ENCODE measurements at places on chromosomes 16 and 17.

GRCh38 chr17:538181-538973 lies 176.3 kb downstream of the VPS53 start:
- no peak for DNase-seq

- DNase-seq, result no peak
Measured at GRCh38 chr17:50129728-50130558, at the start of gene SAMD14. Gene SAMD14, minus strand, starts transcription at chr17:50130160. Its CDS starts 5,201 bp downstream, at chr17:50124959.

GRCh38 chr17:44324571-44325275 lies at the start of gene SLC25A39:
Gene SLC25A39, minus strand, starts transcription at chr17:44324823. Its CDS starts 1,261 bp downstream, at chr17:44323562.
- DNase-seq, result peak; percentile 93

GRCh38 chr17:50021681-50022370 lies 26.8 kb upstream of the DLX3 start:
- DNase-seq, result no peak

DNA sequence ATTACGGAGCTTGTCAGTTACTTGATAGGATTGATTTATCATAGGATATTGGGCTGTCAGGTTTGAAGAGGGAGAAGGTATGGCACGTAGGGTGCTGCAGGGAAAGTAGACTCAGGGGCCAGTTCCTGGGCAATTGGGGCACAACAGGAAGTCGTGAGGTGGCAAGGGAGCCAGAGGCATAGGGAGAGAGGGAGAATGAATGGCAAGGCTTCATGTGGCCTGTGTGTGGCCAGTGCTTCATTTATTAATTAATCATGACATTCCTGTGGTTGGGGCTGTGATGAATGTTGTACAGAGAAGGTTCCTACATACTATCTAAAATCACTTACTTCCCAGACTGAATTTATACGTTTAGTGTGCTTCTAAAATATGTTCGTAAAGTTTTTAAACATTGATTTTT lies 19.3 kb downstream of the MFSD11 start:
- no peak for DNase-seq

GRCh38 chr17:17235212-17236174 lies 1.5 kb downstream of the FLCN start:
- DNase-seq, result no peak

- peak; percentile 20 for DNase-seq
Measured at GRCh38 chr17:81867170-81867990, 3.8 kb downstream of the ARHGDIA start.

DNA sequence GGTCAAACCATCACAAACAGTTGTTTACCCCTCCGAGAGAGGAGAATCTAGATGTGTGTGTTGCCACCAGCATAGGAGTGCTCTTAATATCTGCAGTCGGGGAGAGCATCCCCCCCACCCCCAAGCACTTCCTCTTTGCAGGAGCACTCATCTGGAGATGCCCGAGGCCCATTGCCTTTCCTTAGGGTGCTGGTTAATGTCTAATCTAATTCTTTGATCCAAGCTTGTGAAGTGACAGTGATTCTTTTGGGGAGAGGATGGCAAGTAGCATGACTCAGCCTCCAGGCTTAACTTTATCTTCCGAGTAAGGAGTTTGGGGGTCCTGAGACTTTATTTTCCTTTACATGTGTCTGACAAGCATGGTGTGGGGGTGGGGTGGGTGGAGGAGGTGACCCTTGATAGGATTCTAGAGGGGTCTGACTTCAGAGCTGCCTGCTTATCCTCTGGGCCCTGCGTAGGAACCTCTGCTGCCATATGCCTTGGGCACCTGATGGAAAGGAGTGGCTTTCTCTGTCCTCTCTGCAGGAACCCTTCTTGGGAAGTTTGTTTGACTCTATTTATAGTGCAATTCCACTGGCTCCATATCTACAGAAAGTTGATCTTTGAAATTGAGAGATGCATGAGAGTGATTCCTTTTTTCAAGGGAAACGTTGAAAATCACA lies 207.1 kb downstream of the SPECC1 start:
- no peak for DNase-seq

GRCh38 chr16:8554881-8555280 lies 35.4 kb downstream of the TMEM114 start:
- no peak for DNase-seq

- DNase-seq, result no peak
Measured at GRCh38 chr17:77535892-77536291, 395.1 kb downstream of the SEC14L1 start.

DNA sequence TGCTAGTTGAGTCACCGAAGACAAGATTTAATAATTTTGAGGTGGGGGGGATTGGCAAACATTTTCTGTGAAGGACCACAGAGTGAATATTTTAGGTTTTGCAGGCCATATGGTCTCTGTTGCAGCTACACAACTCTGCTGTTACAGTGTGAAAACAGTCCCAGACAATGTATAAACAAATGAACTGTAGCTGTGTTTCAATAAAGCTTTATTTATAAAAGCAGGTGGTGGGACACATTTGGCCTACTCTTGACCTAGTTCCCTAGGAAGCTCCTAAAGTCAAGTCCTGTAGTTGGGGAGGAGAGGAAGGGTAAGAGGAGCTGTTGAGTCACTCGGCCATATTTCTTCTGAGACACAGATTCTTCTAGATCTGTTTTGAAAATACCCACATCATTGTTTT lies 92.3 kb downstream of the SDR42E1 start:
- DNase-seq, result no peak

DNA sequence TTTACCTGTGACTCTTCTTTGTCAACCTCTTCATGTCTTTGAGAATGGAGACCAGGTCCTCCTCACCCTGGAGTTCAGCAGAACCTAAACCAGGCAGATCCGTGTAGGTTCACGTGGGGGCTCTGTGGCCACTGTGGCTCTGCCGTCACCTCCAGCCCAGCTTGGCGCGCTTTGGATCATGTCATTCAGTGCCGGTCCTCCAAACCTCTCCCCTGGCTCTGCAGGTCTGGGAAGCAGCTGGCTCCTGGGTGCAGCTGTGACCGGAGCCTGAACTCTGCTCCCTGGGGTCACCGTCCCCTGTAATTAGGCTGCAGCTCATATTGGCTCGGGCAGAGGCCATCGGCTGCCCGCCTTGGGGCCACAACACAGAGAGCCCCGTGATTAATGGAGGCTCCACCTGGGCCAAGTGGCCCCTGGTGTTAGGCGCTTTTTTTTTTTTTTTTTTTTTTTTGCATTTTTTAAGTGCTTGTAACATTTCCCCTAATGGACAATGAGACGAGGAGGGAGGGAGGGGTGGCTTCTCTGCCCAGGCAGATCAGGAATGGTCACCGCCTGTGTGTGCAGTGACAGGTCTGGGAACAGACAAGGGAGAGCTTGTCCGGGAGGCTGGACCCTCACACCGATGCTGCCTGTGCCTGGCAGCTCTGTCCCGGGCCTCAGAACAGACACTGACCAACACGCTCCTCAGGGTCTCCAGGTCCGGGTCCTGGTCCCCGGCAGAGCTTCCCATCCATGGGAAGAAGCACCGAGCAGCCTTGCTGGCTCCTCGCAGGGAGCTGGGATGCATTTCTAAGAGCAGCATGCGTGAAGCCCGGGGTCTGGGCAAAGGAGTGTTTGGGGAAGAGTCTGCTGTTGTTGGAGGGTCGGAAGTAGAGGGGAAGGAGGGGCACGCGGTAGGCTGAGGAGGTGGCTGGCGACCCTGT lies 247.9 kb downstream of the SEC14L1 start:
- DNase-seq, result no peak

DNA sequence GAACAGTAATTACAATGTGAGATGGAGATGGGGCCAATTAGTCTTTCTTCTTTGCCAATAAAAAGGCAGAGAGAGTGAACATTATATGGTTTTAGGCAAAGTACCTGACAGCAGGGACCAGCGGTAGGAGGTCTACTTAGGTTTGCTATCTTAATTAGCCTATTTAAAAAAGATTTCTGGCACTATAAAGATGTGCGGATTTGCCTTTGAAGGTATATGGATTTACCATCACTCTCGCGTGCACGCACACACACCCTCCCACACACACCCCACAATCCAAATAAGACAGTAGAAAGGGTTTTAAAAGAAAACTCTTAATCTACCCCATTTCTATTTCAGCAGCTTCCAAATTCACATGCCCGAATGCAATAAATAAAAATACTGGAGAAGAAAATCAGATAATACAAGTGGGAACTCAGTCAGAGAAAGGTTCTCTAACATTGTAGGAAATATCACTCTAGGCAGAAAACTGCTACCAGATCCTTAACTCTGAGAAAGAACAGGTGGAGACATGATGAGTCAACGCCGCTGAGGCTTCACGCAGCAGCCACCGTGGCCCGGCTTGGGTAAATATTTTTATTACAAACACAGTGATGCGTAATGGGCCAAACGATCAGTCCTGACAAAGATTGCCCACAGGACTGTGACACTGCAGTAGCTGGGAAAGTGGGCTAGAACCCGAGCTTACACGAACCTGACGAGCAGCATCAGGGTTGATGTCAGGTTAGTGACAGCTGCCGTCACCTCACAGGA lies 66.6 kb upstream of the AXIN2 start:
- no peak for DNase-seq

GRCh38 chr16:11170696-11171447 lies 85.1 kb downstream of the SOCS1 start:
- DNase-seq, result no peak

DNA sequence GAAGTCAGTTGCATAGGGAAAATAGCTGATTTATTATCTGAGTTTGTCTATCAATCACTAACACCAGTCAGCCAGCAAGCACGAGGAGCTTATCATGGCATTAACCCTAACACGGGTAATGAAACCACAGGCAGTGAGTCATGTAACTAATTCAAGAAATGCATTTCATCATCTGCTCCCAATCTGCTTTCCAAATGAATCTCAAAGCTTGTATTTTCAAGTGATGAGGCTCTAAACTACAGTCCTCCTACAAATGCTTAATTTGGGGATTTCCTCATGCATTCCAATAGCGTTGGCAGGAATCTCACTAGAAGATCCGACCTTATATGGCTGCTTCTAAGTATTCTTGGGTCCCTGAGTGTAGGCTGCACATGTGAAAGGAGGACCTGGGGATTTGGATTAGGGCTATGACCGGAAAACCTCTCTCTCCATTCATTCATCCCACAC lies 118.4 kb upstream of the HSBP1 start:
- DNase-seq, result no peak
